ENCODE measurements at places on chromosomes 1 and 21.

- no peak for DNase-seq
Measured at GRCh38 chr21:38955495-38955894, 149.8 kb downstream of the ETS2 start.

GRCh38 chr21:35396655-35397054, 347.6 kb upstream of the RUNX1 start:
- no peak for DNase-seq

GRCh38 chr1:174352117-174352516, 95.6 kb upstream of the GPR52 start:
- DNase-seq = no peak

DNA sequence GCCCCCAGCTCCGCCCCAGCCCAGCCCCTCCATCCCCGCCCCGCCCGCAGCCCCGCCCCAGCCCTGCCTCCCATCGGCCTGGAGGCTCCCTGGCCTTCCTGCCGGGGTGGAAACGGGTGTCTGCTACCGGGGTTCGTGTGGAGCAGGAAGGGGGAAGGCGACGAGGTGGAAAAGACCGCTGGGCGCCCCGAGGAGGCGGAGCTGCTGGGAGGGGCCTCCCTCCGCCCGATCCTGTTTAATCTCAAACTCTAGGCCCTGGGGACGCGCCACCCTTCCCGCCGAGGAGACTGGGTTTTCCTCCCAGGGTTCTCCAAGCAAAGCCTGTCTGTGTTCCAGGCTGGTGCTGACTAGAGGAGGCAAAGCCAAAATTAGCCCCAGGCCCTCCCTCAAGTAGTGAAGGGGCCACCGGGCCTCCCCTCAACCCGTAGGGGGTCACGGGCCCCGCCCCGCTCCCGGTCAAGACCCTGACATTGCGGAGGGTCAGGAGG, 16.2 kb upstream of the TTLL10 start:
- DNase-seq = peak; percentile 90

- DNase-seq = no peak
Measured at GRCh38 chr21:42565206-42565810, 51.7 kb downstream of the SLC37A1 start.

GRCh38 chr1:159989581-159989980, 35.5 kb upstream of the SLAMF9 start:
- no peak for DNase-seq

DNA sequence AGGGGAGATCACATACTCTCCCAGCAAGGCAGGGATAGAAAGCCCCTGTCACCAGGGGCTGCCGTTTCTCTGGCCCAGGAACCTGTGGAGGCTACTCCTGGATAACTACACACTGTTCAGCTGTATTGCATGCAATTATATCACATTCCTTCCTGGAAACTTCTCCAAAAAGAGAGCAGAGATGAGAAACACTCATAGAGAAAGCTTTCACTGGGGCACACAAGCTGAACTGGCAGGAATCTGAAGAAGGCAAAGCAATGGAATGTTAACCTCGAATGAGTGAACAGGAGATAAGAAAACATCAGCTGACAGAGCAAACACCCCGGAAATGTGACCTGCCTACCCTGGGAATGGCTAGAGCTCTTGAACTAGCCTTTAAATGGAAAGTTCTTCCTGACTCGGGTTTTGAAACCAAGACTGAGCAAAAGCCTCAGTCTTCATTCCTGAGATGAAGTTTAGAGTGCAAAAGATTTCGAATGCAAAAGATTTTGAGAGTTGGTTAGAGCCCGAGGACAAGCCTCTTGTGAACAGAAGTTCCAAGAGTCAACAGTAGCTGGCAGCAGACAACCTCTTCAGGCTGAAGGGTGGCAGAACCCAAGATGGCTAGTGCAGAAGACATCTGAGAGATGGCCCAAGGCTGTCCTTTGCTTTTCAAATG, 32.3 kb downstream of the CCN1 start:
- DNase-seq = peak; percentile 98

- peak; percentile 63 for DNase-seq
Measured at GRCh38 chr1:229203030-229203751, 67.7 kb upstream of the RAB4A start.

DNA sequence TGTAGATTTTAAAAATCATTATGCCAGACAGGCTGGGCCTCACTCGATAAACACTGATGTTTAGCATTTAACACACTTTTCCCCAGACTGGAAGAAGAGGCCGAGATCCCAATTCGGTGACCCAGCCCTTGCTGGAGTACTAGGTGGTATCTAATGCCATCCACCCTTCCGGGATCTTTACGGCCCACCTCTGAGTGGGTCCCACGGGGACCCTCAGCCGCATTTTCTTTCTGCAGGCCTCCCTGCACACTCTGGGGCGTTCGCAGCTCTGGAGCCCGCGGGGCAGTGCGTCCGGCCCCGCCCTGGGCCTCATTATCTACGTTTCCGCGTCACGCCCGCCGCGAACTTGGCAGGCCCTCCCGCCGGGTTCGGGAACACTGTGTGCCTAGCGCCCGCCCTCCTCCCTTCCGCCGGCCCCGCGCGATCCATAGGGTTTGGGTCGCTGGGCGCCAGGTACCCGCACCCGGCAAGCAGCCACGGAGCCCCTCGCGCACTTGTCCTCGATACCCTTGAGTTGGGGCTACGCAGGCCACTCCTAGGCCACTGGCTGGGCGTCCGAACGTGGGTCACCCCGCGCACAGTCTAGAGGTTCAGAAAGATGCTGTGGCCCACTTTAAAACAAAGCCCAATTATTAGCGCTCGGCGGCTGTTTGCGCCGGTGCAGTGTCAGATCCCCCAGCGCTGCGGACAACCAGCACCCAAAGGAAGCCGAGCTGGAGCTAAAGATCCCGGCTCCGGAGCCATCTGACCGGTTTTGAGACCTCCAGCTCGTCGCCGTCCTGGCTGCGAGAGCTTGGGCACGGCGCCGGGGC, 950 bp upstream of the EVA1C start:
- peak; percentile 75 for DNase-seq

GRCh38 chr1:158000507-158000906, 7.1 kb downstream of the KIRREL1 start:
- no peak for DNase-seq

DNA sequence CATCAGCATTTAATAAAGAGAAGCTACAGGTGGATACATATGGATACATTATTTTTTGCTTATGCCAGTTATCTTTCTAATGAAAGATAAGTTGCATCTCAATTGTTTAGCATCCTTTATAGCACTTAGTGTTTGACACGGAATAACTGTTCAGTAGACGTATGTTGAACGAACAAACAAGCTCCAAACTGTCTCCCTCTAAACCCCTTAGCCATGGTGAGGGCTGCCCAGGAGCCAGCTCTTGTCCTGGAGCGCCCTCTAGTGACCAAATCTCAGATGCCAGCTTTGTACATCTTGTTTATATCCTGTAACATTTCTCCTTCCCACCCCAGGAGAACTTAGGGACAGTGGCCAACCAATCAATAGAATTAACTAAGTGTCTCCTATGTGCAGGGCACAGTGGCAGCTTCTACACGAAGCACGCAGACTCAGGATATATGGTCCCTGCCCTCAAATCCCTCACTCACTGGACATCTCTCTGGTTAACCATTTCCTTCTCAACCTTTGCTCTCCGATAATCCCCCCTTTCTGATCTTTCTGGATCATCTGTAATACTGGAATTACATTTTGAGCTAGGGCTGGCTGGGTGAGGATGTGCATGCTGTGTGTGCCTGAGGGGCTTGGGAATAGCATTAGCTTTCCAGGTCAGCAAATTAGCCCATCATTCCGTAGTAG, 22.9 kb downstream of the KCNA10 start:
- peak; percentile 42 for DNase-seq

DNA sequence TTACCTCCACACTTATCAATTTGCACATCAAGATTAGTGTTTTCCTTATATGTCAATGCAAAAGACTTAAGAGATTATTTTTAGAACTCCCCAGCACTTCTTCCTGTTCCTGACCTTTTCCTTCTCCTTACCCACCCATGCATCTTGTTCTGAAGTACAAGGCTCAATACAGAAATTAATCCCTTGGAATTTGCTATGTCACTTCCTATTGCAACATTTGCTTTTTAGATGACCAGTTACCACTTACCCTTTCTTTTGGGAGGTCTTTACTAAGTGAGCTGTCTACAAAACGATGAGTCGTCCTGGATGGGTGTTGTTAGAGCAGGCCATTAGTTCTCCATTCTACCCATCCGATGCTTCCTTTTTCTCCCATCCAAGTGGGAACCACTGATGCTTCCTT, 221.2 kb downstream of the FMN2 start:
- peak; percentile 71 for DNase-seq

DNA sequence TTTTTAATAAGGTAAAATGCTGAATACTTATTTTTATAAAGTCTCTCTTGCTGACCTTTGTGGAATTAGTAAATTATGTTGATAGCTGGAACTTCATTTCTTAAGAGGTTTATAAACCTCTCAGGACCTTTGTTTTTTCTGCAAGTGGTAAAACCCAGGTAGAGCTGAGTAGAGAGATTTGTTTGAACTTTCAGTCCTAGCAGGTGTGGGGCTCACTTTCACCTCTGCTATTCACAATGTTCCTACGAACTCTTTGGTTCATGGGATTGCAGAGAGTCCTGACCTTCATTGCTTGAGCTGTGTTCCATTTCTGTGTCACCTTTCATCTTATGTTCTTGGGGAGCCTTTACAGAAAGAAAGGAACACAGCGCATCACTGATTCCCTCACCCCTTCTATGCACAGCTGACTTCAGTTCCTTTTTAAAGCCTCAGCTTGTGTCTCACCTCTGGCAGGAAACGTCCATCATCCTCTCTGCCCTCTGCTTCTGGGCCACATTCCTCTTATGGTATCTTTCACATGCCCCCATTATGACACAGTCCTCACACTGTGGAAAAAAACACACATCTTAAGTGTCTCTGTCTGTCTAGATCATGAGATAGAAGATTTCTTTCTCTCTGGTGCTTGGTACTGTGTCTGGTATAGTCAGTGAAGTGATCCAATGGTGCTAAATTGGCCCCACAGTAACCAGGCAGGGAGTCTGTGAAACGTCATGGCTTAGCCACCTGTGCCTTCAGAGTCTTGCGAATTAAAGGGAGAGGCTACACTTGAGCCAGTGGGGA, 262.5 kb upstream of the B3GALT2 start:
- peak; percentile 12 for DNase-seq

- DNase-seq = peak; percentile 11
Measured at GRCh38 chr1:239218301-239218700, 168.1 kb upstream of the CHRM3 start.

DNA sequence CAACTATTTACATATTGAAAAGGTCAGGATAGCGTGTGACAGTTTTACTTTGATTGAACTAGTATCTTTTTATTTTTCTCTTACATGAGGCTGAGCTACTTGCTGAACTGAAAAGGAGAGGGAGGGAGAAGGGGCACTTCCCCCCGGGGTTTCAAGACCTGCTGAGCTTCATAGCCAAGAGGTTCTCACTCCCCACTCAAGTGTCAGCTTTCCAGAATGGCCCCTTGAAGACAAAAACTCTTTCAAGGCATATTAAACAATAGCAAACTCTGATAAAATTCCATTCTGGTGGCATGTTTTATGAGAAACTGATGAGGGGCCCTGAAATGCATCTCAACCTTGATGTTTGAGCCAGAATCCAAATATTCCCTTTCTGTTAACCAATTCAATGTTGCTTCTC, 143.0 kb downstream of the KAZN start:
- no peak for DNase-seq

- DNase-seq = no peak
Measured at GRCh38 chr1:228018961-228019721, 12.3 kb downstream of the WNT3A start.

- peak; percentile 8 for DNase-seq
Measured at GRCh38 chr1:88013485-88013884, 670.6 kb upstream of the PKN2 start.

- DNase-seq = no peak
Measured at GRCh38 chr1:74396933-74397332, 115.5 kb downstream of the LRRC53 start.

DNA sequence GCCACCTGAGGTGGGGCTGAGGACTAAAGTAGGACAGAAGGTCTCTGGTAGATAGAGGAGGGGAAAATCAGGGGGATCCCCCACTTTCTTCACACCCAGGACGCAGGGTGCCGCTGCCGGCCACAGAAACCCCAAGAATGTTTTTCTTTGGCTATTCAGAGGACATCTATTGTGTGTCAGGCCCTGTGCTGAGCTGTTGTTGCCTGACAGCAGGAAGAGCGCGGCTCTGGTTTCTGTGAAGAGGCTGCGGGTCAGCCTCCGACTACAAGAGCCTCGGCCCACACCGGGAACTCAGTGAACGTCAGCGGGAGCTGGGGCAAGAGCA, 407 bp upstream of the PIGV start:
- peak; percentile 28 for DNase-seq

DNA sequence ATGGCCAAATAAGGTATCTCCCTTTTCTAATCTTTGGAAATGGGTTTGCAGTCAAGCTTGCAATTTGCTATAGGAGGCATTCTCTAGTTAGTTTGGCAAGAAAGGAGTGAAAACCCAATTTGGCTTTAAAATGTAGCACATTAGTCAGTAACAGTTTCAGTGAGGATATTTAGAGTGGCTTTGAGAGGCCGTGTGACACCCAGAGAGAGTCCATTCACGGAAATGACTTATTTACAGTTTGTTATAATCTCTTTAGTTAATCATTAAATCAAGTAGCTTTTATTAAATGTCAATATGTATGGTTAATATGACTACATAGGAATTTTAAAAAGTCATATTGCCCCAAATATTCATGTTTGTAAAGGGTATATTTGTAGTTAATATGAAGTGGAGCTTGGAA, 9.6 kb downstream of the ZBTB18 start:
- DNase-seq = no peak

GRCh38 chr1:209435654-209436566, 147.6 kb upstream of the CAMK1G start:
- DNase-seq = peak; percentile 57

DNA sequence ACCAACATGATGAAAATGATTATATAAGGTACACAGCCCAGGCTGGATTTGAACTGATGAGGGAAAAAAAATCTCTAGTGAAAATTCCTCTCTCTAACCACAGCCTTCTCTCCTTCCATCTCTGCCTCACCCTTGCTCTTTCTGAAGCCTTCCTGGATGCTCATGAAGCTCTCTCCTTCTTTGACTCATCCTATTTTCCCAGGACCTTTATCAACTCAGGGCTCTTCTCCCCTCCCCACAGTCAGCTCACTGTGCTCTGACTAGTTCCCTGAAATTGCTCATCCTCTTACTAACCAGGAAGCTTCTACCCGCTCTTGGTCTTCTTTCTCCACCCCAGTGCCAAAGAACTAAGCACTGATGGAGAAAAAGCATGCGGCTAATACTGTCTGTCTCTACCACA, 46.4 kb upstream of the ERG start:
- DNase-seq = peak; percentile 26

- no peak for DNase-seq
Measured at GRCh38 chr1:167268347-167268787, 47.7 kb downstream of the POU2F1 start.

- no peak for DNase-seq
Measured at GRCh38 chr21:21151231-21151630, 153.0 kb downstream of the NCAM2 start.

DNA sequence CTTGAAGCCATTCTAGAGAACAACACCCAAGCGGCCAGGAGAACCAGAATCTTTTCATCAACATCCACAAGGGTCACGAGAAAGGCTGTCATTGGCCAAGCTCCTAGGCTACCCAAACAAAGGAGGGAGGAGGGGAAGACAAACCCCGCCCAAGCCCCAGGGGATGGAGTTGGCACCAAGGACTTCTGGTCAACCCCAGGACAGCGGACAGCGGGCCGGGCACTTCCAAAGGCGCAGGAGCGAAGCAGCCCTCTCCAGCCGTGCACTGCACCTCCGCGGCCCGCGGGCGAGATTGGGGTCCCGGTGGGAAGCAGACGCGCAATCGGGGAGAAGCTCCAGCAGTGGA, at the start of gene CLIC6:
TSS of gene CLIC6 (plus strand) at position 192 of the 346 bp plus-strand sequence. CDS start 395 bp downstream, outside the sequence.
- DNase-seq = no peak

GRCh38 chr1:150010393-150011115, at the start of gene OTUD7B:
Gene OTUD7B (minus strand): TSS chr1:150010726. CDS start chr1:149977510, 33,216 bp downstream.
- peak; percentile 87 for DNase-seq
